Activated naive CD4-positive, alpha-beta T cell treated with Interleukin-2 at 50 U/mL for 16 hours (primary cell): ENCODE measurements at places on chromosomes 11 and 22.

DNA sequence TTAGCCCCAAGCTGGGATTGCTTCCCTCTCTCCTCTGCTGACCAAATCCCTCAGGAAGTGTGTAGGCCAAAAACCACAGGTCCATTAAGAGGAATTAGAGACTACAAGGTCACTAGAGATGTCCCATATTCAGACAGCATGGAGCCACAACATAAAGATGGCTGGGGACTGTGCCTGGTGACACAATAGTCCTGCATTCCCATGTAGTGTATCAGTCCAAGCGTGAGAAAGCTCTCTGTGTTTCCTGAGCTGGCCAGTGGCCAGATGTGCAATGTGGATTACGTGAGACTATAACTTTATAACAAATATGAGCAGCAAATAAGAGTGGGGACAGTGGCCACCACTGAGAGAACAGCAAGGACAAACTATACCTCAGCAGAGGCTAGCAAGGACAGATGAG is 7.6 kb upstream of the MS4A10 start:
- DNase-seq: no peak

DNA sequence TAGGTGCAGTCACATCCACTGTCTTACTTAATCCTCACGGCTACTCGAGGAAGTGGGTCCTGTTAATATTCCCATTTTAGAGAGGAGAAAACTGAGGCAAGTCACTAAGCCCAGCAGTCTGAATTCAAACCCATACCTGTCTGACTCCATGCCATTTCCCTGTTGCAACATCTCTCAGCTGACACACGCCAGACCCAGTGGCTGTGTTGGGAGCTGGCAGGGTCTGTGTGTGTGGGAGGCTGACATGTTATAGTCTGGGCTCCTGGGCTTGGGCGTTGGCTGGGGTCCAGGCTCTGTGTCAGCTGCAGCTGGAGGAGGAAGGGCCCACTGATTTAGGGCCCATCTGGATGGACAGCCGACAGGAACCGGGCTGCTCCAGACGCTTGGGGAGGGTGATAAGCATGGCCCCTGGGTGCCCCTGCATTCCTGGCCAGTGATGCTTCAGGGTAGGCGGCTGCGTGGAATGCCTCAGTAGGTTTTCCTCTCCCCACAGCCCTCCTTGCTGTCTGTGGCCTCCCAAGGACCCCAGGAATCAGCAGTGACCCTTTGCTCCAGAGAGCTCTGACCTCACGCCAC is 562.5 kb downstream of the MN1 start:
- DNase-seq: no peak

- DNase-seq: no peak
These were observed 138.7 kb downstream of the TRIM29 start for GRCh38 chr11:119999220-119999619.

DNA sequence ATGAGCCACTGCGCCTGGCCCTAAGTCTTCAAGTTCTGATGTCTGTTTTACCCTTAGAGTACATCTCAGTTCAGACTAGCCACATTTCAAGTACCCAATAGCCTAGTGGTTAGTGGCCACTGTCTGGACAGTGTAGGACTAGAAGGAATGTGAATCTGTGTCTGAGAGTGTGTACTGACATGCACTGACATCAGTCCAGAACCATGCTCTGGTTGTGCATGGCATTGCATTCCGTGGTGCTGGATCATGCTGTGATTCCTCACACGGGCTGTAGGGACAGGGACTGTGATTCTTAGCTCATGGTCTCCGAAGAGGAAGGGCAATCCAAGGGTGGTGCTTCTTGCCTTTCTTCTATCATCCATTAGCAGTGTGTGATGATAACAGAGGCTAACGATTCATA is 41.1 kb downstream of the AMOTL1 start:
- DNase-seq: no peak

- DNase-seq: no peak
These were observed 50.4 kb downstream of the ADM start for GRCh38 chr11:10355257-10355661.

GRCh38 chr11:77778118-77778517 is 42.4 kb downstream of the RSF1 start:
- no peak for DNase-seq

DNA sequence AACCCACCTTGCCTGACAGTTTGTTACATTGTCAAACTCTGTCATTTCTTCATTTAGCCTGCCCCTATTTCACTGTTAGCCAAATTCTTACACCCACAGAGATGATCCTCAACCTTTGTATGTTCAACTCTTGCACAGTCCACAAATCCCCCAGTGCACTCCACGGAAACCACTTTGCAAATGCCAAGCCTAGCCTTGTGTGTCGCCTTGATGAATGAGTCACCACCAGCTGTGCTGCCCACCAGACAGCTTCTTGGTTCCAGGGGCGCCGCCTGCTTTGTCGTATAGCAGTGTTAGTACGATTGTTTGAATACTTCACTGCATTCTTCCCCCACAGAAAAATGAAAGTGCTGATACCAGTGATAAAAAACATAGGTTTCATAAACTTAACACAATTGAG is 686.3 kb downstream of the NTM start:
- no peak for DNase-seq

- DNase-seq: peak; percentile 91
These were observed 27.6 kb downstream of the CD5 start for GRCh38 chr11:61129639-61130523.

DNA sequence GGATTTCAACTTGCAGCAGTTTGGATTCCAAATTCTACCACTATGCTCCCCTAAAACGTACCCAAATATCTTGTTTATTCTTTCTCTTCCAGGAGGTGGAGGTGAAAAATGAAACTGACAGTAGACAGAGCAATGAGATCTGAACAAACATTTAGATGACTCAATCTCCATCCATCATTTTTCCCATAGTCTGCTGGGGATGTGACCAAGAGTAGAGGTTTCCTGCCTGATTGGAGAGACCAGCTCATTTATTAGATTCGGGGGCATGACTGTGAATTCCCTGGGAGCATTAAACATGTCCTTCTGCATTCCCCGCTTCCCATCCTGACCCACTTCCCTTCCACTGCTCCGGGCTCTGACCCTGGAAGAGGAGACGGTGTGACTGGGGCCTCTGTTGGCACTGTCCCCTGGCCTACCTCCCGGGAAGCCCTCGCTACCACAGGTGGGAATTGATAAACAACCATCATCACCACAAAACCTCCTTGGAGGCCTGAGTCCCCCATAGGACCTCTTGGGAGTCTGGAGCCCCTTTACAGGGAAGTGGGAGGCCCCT is 20.3 kb downstream of the DKK3 start:
- DNase-seq: no peak

DNA sequence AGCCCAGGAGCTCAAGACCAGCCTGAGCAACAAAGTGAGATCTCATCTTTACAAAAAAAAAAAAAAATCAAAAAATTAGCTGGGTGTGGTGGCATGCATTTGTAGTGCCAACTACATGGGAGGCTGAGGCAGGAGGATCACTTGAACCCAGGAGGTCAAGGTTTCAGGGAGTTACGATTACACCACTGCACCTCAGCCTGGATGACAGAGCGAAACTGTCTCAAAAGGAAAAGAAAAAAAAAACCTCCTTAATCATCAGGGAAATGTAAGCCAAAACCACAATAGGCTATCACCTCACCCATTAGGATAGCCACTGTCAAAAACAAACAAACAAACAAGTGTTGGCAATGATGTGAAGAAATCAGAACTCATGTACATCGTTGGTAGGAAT is 13.4 kb downstream of the DGCR2 start:
- no peak for DNase-seq

- DNase-seq: no peak
These were observed 162.6 kb upstream of the E2F8 start for GRCh38 chr11:19403196-19403895.

GRCh38 chr11:119880143-119880542 is 151.1 kb upstream of the NECTIN1 start:
- no peak for DNase-seq

- no peak for DNase-seq
These were observed 49.8 kb upstream of the SPATA19 start for GRCh38 chr11:133895061-133895479.

DNA sequence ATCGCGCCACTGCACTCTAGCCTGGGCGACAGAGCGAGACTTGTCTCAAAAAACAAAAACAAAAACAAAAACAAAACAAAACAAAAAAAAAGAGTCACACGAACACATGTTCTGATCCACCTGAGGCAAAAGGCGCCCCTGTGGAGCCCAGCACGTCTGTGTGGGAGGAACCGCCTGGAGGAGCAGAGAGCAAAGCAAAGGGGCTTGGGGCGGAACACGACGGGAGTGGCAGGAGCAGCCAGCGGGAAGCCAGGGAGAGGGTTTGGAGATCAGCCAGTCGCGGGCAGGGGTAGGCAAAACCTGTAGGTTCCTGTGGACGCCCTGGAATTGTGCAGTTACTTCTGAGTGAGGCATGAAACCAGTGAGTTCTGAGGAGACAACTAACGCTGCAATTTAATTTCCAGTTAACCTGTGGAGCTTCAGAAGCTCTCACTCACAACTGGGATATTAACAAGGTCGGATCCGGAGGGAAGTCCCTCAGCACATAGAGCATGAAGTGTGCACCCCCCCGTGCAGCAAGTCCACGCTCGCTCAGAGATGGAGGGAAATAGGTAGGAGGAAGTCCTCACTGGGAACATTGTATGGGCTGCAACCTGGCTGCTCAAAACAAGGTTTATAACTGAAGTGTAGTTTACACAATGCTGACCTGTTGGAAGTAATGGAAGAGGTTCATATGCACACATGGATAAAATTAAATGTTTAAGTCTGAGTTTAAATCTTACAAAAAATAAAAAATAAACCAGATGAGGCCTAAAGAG is 13.2 kb upstream of the USP18 start:
- no peak for DNase-seq

- DNase-seq: no peak
These were observed 3.3 kb downstream of the A4GALT start for GRCh38 chr22:42717197-42717928.

GRCh38 chr11:68509066-68509465 is 48.5 kb downstream of the PPP6R3 start:
- DNase-seq: no peak

- no peak for DNase-seq
These were observed 54.4 kb downstream of the FLRT1 start for GRCh38 chr11:64089915-64090805.

GRCh38 chr11:102368472-102368871 is 21.5 kb downstream of the BIRC2 start:
- DNase-seq: no peak

DNA sequence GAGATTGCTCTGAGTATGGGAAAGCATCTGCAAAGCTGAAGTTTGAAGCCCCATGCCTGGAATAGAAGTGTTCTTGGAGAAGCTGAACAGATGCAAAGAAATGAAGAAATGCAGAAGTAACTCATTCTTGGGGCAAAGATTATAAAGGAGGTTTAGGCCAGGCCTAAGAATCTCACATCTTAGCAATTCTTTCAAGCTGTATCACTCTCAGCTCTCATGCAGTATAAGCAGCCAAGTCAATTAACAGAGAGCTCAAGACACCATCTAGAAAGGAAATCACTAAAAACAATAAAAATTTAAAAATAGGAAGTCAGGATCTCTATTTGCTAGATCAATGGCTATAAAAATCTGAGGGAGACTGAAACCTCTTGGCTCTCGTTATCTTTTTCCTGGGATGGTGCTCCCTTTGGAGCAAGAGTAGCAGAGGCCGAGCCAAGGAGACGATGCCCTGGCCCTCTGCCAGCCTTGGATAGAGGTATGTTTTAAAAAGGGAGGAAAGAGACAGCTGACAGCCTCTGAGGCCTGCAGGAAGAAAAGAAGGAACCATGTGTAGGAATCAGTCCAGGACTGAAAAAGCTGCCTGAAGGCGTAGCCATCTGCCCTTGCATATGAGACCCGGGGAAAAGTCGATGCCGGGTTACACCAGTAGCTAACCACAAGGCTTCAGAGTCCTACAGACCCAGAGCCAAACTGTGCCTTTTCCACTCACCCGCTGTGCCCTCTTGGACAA is 229.8 kb downstream of the BLID start:
- no peak for DNase-seq

DNA sequence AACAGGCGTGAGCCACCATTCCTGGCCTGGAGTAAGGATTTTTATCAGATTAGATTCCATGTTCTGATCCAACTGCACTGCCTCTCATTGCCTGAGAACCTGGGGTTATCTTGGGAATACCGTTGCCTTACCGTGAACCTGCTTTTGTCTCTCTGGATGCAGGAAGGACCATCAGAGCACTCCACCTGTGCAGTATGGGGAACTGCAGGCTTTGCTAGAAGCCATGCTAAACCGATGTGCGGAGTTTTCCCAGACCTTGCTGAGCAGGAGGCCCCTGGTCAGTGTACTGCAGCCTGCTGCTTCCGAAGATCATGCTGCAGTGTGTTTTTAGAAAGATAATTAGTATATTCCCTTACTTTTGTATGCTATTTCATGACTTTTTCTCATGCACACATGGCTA is 43.6 kb downstream of the MEI1 start:
- DNase-seq: no peak

DNA sequence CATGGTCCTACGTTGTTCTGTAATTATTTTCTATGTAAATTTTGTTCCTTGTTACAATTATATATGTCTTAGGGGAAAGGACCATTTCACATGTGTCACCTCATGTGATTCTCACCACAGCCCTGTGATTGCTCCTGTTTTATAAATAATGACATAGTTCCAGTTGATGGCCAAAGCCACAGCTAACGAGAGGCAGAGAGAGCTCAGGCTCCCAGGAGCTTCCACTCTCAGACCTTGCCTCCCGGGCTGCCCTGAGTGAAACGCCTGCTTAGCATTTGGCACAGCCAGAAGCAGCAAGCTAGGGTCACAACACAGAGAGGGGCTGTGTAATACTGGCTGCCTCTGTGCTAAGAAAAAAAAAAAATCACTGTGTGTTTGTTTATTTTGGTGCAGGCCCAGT is 5.9 kb downstream of the TMEM121B start:
- no peak for DNase-seq

GRCh38 chr11:122071709-122072202 is 44.3 kb downstream of the BLID start:
- DNase-seq: no peak

DNA sequence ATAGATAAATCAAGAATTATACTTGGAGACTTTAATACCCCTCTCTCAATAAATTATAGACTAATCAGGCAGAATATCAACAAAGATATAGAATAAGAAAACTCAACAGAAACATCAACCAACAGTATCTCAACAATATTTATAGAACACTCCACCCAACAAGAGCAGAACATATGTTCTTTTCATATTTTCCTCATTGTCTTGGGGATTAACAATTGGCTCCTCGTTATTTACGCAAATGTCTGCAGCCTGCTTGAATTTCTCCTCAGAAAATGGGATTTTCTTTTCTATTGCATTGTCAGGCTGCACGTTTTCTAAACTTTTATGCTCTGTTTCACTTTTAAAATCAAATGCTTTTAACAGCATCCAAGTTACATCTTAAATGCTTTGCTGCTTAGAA is 37.0 kb upstream of the FBLN1 start:
- DNase-seq: no peak

GRCh38 chr11:17812091-17812864 is 77.7 kb downstream of the KCNC1 start:
- DNase-seq: no peak

DNA sequence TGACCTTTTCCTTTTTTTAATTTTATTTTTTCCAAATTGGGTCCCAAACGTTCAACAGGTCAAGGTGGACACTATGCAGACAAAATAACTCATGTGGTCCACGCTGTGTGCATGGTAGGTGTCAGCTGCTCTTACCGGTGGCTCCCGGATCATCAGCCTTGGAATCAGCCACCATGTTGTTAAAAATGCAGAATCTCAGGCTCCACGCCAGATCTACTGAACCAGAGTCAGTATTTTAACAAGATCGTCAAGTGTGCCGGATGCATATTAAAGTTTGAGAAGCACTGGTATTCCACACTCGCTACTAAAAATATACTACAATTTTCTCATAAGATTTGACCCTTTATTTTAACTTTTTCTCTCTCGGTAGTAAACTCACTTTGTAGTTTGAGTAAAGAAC is 553 bp upstream of the LDLRAD3 start:
- no peak for DNase-seq

- no peak for DNase-seq
These were observed 1.1 kb upstream of the ATP6V1E1 start for GRCh38 chr22:17629641-17630040.
